ENCODE measurements at places on chromosomes 6 and 20.

DNA sequence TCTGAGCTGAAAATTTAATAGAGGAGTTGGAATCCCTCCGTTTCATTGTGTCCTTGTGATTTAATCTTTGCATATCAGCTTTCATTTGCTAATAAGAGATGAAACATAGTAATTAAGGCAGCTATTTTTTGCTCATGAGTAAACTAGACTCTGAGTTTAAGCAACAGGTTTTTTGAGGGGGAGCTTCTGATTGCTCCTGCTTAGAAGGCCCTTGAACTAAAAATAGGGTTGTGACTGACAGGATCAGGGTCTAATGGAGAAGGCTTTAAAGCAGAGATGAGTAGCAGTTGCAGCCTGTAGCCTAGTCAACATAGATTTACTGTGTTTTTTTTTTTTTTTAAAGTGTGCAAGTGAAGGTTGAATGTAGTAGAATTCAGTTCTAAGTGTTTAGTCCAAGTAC is 17.4 kb downstream of the HSF2 start:
- DNase-seq, result no peak

DNA sequence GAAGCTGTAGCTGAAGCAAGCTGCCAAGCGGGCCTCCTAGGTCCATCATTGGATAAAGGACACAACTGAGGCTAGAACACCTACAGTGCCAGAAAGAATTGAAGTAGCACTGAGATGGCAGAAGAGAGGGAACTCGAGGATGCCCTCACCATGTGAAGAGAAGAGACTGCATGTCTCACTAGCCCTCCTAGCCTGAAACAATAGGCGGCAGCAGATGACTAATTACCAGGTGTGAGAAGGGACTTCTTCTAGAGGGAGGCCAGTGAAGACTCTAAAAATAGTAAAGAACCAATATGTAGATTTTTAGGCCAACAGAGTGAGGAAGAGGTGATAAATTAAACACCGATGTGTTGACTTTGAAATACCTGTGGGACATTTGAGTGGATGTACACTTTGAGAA is 50.3 kb downstream of the LGSN start:
- no peak for DNase-seq

DNA sequence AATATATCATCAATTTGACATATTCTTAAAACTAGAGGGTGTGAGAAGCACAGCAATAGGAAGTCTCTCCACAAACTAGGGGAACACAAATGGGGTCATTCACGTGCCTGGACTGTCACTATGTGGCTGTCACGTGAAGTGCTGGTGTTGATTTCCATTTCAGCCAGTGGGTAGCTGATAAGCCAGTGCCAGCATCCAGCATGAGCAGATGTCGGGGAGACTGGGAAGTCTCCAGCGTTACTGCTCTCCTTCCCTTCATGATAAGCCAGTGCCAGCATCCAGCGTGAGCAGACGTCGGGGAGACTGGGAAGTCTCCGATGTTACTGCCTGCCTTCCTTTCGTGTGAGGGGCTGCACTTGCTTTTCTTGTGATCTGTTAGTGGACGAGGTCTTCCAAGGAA is 5.6 kb upstream of the SLC17A9 start:
- no peak for DNase-seq

- peak; percentile 12 for DNase-seq
Observed at GRCh38 chr20:24584538-24585356, 115.3 kb downstream of the SYNDIG1 start.

- peak; percentile 73 for DNase-seq
Observed at GRCh38 chr6:89562093-89562973, 76.2 kb downstream of the LYRM2 start.

- no peak for DNase-seq
Observed at GRCh38 chr6:55003719-55004430, 157.3 kb downstream of the FAM83B start.

DNA sequence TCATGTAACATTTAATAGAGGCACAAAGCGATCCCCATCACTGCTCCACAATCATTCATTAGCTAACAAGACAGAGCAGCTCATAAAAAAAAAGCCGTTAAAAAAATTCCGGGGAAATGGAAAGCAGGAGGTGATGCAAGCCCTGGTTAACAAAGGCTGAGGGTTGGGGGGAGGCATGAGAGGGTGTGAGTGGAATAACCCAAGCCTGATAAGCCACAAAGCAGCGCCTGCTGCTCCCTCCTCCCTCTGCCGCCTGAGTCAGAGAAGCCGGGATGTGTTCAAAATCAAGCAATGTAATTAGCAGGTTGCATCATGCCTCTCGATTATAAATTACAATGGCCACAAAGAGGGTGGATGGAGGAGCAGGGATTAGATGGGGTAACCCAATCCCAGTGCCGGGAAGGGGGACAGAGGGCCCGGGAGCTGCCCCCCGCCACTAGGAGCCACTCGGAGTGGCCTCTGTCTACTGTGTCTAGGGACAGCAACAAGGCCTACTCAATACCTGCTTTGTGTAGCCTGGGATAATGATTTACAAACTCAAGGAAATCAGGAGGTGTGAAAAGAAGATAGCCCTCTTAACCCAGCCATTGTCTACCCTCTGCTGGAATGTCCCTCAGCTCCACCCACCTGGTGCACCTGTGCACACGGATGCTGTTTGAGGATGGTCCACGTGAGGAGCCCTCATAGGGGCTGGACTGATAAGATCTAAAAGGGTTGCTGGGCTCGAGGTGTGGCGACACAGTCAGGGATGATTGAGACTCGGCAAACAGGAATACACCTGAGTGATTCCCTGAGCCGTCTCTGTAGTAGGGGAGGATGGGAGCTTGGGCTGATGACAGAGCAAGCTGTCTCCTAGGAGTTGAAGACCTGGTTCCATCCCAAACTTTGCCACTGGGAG is 156.9 kb downstream of the VEGFA start:
- DNase-seq, result peak; percentile 85

- DNase-seq, result no peak
Observed at GRCh38 chr6:126701676-126702560, 362.0 kb downstream of the CENPW start.

GRCh38 chr20:23445596-23446217 is 6.2 kb downstream of the CSTL1 start:
- no peak for DNase-seq

DNA sequence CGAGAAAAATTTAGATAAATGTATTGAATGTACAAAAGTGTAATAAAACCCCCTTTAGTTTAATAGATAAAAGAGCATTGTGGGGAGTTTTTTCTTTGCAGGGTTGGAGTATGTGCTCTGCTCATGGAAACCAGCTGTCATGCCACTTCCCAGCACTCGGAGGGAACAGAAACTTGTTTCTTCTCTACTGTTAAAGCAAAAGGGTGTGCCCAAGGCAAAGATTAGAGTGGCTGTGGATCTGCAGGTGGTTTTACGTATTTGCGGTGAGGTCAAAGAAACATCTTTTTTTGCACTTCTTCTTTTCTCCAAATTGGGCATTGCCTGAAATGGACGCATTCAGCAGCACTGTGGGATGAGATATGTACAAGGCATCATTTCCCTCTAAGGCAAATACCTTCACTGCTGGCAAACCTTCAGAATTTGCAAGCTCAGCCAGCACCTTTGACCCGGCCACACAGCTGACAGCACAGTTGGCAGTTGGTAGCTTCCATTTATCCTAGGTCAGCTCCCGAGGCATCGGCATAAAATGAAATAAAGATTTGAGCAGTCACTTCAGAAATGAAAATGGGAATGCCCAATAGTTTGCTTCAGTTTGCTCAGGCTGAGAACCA is 178.4 kb upstream of the EYA4 start:
- no peak for DNase-seq

DNA sequence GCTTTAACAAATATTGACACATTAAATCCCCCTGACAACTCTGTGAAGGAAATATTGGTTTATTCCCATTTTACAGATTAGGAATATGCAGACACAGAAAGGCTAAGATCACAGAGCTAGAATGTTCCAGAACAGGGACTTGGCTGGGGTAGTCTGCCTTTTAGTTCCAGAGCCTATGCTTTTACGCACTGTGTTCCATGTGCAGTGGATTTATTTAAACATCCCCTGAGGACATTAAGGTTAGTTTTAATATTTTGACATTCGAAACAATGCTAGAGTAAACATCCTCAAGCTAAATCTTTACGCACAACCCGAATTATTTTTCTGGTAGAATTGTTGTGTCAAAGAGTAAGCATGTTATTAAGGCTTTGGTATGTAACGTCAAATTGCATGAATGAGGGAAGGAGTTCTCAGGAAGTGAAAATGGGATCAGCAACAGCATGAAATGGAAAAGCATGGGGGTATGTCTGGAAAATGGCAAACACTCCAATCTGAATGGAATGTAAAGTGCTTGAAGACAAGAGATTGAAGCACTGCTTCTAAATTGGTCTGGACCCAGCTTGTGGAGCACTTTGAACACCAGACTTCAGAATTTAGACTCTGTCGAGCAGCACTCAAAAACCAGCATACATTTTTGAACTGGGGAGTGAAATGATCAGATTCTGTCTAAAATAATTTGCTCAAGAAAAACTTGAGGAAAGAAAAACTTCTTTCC is 429.9 kb downstream of the CD83 start:
- DNase-seq, result no peak

Data from retina (tissue), 1 donor.